ENCODE measurements at places on chromosomes 1 and 21. TPM values are rescaled to one million over a fixed set of nuclear protein-coding genes. Genes with fewer than 3 reads are reported as not detected.

DNA sequence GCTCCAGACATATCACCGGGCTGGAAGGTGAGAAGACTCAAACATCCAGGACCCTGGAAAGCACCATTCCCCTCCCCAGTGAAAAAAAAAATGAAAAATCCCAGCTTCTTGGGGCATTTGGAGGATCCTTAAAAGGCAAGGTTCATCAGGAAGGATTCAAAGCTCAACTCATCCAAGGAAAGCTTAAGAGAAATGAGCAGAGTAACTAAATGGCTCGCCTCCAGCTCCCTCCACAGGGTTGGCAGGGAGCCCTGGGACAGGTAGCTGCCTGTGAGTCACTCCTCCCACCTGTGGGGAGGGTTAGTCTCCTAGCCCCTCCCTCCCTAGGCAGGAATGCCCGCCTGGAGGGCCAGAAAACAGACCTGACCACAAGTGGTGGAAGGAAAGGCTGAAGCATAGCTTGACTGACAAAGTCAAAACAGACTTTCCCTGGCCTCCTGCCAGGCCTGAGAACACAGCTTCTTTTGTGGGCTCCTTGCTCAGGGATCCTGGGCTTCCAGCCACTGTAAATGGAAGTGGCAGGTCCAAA, 712 bp upstream of the LAMB3 start:
- DNase-seq, result peak; percentile 99

The SESN2 gene
- 16.8 TPM for polyA plus RNA-seq

DNA sequence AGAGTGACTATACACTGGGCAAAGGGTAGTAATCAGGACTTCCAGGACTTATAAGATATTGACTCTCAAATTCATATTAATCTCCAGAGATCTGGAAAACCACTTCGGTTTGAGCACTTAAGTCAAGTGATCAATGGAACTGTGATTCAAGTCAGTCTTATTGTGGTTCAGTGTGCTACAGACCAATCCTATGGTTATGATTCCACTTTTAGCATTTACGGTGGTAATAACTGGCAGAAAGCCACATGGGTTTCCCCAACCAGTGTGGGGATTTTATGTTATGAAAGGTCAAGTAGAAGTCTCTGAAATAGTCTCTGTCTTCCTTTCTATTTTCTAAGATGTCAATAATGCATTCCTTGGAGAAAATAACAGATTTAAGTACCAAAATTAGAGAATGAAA, 151.3 kb upstream of the NEGR1 start:
- DNase-seq, result no peak

- peak; percentile 49 for DNase-seq
Observed at GRCh38 chr1:32743380-32744070, 41.0 kb upstream of the SYNC start.

DNA sequence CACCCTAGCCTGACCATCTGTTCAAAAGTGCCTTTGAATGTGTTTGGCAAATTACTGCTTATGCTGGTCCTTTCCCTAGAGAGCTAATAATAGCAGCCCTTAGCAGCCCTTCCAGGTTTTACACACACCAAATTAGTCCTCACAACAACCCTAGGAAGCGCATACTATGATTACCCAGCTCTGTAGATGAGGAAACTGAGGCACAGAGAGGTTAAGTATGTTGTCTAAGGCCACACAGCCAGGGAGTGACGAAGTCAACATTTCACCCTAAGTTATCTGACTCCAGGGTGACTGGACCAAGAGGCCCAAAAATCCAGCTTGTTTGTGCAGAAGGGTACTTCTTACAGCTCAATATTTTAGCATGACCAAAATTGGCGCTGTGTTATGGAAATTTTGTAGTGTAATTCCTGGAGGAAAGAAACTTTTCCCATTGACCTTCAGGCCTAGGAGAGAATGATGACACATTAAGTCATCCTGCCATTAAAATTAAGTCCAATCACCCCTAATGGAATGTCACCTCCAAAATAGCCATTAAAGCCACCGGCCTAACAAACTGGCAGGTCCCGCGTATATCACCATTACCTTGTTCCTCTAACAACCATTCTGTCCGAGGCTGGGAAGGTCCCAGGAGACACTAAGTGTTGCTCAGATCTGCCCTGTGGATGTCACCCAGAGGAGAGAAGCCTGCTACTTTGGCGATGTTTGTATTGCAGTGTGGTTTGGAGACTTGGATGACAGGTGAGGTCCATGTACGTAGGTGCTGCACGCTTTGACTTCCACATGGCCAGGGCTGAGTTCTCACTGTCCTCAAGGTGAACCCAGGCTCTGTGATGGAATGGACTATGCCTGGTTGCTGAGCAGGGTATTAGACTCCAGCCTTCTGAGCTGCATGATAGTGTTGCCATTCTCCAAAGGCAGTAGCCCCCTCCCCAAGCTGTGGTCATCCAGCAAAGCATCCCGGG, 258.3 kb downstream of the TOMM20 start:
- no peak for DNase-seq
